Fibroblast of villous mesenchyme (primary cell): ENCODE measurements at places on chromosomes 16 and 17. TPM values are rescaled to one million over a fixed set of nuclear protein-coding genes. Genes with fewer than 3 reads are reported as not detected.
A peak's percentile ranks its signal among the peaks of the same experiment; 100 is the strongest.

Gene LGALS9
- 1.7 and 2.3 TPM in 2 replicates for total RNA-seq

GRCh38 chr17:47895347-47895855 lies 635 bp upstream of the SP2 start:
- DNase-seq: no peak

GRCh38 chr16:5478036-5478435 lies 380.4 kb upstream of the EEF2KMT start:
- no peak for DNase-seq

DNA sequence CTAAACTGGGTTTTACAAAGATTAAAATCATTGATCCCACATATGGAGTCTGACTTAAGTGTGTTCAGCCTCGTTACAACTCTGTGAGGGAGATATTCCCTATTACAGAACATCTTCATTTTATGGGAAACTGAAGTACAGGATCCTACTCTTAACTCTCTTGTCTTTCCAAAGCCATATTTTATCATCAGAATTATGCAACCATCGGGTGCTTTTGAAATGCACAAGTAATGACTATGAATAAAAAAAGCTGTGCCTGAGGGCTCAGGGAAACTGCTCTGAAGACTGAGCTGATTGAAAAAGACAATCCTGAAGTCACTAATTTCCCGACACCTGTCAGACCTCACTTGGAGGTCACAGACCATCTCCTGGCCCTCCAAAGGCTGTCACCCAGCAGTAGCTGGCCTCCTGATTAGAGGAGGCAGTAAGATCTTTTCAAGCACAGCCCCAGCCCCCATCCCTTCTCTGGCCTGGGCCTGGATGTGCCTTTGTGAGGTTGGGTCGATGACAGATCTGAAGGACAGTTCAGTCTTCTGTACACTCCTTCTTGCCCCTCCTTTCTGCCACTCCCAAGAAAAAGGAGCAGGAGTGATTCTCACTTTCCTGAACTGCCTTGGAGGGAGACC lies 5.6 kb downstream of the AKAP1 start:
- DNase-seq: peak; percentile 61

GRCh38 chr17:49201481-49201927 lies 8.9 kb downstream of the GNGT2 start:
- DNase-seq: no peak

- no peak for DNase-seq
These were observed 3.2 kb downstream of the CD7 start for GRCh38 chr17:82314012-82314726.

Gene MYO15A
- 0.43 and 0.97 TPM in 2 replicates for total RNA-seq

DNA sequence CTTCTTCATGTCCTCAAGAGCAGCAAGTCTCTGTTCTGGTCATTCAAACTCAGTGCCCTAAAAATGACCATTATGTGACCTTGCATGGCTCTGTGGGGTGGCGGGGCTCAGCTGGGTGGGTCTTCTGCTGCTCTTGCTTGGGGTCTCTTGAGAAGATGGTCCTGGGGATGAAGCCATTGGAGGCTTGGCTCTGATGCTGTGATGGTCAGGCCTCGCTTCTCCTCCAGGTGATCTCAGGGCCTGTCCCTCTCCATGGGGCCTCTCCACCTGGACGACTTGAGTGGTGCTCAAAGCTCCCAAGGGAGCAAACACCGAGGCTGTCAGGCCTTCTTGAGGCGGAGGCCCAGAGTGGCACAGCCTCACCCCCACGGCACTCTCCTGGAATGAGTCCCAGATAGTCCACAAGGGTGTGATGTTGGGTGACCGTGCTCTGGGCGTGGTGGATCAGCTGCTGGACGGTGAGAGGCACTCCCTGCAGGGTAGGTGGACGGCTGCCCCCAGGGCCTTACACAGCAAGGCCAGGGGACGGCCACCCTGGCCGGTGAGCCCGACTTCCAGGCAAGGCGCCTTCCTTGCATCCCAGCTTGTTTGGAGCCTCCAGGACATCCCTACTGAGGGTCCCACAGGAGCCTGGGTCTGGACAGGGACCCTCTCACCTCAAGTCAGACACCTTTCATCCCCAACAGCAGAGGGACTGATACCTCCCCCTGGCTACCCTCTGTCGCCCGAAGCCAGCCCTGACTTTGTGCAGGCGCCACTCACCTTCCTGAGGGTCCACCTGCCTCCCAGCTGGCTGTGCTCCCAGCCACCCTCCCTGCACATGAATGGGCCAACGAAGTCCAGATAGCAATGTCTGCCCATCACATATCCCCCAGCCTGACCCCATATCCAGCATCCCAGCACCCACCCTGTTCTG lies 48.7 kb downstream of the USP22 start:
- no peak for DNase-seq

Gene ST6GALNAC1
- not detected in 2 replicates for total RNA-seq

DNA sequence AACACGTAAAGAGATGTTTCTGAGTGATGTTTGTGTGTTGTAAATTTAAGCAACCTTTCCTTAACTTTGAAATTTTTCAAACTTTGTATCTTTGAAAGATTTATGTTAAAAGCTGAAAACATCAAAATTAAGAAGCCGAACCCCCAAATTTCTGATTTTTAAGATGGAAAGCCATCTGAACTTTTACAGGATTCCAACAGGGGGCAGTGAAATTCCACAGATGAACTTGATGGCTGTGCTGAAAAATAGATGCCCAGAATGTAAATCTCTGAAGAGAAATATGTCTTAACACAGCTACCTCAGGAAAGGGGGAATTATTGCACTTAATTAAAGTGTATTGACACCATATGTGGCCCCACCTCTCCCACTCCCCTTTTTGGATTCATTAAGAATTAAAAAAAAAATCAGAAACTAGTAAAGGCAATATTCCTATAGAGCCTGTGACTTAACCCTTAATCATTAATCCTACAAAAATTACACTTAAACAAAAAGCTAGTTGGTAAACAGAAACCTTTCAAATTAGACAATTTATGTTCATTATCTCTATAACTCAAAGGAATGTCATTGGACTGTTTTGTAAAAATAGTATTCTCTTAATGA lies 597.9 kb downstream of the KCNJ2 start:
- peak; percentile 51 for DNase-seq

Gene ANKFN1
- total RNA-seq: under 0.01 TPM in 2 replicates

Gene ZNF785
- total RNA-seq: 9.7 and 13.0 TPM in 2 replicates

DNA sequence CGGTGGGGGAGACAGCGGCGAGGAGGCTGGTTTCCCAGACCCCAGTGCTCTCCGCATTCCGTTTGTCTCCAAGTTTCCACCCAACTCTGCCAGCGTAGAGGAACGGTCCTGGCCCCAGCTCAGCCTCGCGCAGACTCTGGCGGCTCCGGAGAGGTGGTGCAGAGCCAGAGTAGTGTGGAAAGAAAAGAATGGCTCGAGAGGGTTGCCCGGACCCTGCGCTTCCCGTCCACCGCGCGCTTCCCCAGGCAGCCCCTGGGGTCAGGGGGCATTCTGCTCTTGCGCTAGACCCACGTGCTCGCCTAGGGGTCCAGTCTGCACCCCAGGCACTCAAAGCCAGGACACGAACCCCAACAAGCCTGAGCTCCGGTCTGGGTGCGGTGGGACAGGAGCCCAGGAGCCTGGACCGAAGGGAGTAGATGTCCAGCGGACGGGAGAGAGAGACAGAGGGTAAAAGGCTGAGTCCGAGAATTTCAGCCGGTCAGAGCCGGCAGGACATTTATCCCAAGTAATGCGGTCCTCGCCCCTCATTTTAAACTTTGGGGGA lies 3.8 kb downstream of the PMP22 start:
- peak; percentile 59 for DNase-seq

DNA sequence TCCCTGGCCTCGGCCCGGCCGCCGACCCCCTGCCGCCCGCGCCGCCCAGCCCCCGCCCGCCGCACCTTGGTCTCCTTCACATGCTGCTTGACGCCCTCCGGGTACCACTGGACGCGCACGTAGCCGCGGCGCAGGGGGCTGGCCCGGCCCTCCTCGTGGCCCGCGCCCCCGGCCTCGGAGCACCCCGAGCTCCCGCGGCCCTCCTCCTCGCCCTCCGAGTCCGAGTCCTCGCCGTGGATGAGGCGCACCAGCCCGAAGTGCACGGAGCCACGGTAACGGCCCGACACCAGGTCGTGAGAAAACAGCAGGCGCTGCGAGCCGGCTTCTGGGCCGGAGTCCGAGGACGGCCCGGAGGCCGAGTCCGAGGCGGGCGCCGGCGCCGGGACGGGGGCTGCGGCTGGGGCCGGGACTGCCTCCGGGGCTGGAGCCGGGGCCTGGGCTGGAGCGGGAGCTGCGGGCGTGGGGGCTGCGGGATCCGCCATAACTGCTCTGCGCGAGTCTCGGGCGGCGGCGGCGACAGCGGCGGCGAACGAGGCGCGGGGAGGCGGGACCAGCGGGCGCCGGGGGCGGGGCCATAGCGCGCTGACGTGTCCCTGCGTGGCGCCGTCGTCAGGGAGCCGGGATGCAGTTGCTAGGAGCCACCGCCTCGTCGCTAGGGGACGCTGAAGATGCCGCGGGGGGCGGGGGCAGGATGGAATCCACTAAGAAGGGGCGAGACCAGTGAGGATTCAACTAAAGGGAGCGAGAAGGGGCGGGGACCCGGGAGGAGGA lies at the start of gene UBE2O:
Gene UBE2O (minus strand): TSS at position 493 of the 771 bp plus-strand sequence. CDS start 11 bp downstream, at position 482.
- DNase-seq: peak; percentile 82

Gene DCAKD
- total RNA-seq: 46.7 and 52.2 TPM in 2 replicates

- peak; percentile 3 for DNase-seq
These were observed 202.6 kb upstream of the MYOCD start for GRCh38 chr17:12463102-12463501.

Gene KIF19
- not detected in 2 replicates for total RNA-seq

Gene GPS1
- total RNA-seq: 104 and 109 TPM in 2 replicates

- DNase-seq: no peak
These were observed 996 bp downstream of the SLC25A10 start for GRCh38 chr17:81713004-81713555.

Gene RBFOX1
- not detected in 2 replicates for total RNA-seq

- no peak for DNase-seq
These were observed 141.9 kb upstream of the NOG start for GRCh38 chr17:56451629-56452028.

DNA sequence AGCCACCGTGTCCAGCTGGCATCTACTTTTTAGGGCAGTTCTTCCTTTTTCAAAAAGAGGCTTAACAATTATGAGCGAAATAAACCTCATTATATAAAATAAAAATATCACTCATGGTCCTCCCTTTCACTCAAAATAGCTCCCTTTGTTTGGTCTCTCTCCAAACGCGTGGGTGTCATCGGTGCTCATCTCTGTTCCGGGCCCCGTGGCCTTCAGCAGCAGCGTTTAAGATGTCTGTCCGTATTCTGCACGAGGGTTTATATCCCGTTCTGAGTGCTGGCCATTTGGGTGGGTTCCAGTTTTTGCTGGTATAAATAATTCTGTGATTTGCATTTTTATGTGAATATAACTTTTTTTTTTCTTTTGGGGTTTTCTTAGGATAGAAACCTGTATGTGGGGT lies 33.4 kb downstream of the PRMT7 start:
- no peak for DNase-seq

Gene CACNA1H
- 11.7 and 12.2 TPM in 2 replicates for total RNA-seq

Gene CDIPT
- 60.9 and 84.6 TPM in 2 replicates for total RNA-seq

DNA sequence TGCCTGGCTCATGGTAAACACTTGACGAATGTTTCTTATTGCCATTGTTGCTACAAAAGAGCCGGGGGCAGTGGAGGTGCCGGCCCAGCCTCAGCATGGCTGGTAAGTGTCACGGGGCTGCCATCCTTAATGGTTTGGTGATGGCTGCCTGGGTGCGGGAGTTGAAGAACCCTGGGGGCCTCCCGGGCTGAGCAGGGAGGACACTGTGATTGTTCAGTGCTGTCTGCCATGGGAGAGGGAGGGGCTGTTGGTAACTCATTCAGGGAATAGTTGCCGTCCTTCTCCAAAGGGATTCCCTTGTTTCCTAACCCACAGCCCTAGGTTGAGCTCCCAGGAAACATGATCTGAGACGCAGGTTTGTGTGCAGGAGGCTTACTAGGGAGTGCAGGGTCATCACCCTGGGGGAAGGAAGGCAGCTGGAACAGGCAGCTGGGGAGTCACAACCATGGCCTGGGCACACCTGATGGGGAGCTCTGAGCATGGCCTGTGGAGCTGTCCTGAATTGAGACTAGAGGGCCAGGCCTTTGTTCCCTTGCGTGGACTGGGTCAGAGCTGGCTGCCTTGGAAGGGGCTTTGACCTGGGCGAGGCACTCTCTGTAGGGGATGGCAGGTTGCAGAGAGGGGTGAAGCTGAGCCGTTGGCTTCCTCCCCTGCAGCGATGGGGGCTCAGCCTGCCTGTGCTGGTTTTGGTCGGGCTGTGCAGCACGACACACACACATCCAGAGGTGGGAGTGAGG lies 85.7 kb downstream of the PLCG2 start:
- no peak for DNase-seq

Gene ADAT1
- 69.9 and 83.8 TPM in 2 replicates for total RNA-seq

GRCh38 chr16:85986931-85987749 lies 88.2 kb downstream of the IRF8 start:
- DNase-seq: peak; percentile 5

GRCh38 chr17:21814776-21815175 lies 122.5 kb downstream of the KCNJ18 start:
- no peak for DNase-seq

GRCh38 chr17:520447-521182 lies 168.0 kb upstream of the RPH3AL start:
- peak; percentile 89 for DNase-seq

- DNase-seq: no peak
These were observed 29.6 kb downstream of the LITAF start for GRCh38 chr16:11556945-11557720.

DNA sequence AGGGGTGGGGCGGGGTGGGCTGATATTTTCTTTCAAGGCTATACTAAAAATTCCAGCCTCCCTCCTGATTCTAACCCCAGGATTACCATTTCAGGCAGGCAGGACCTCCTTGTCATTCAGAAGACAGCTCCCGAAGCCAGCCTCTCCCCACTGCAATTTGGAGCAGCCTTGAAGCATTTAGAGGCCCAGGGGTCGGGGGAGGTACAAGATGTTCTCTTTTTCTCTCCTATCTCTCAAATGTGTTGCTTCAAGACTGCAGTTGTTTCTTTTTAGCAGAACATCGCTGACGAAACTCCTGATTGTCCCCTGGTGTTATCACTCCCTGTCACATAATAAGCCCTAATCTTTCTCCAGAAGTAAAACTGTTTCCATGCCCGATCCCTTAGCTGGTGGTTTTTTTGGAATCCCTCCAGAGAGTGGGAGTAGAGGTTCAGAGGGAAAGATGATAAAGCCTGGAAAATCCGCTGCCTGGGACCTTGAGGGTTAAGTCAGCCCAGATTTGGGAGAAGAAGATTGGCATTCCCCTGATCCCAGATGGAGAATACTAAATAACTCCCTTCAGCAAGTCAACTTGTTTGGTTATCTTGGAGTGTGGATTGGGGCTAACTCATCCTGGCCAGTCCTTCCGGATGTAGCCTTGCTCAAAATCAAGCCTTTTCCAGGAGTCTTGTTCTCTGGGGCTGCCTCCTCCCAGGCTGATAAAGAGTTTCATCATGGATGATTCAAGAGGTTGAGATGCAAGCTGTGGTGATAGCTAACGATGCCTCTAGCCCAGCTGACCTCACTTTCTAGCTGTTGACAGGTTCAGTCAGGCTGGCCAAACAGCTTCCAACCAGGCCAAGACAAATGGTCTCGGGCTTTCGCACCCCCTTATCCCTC lies 71.3 kb downstream of the SOX9 start:
- DNase-seq: peak; percentile 84

Gene JUP
- total RNA-seq: 29.8 and 83.8 TPM in 2 replicates
